ENCODE measurements at places on chromosomes 2 and 18.

GRCh38 chr2:234980451-234981187 is 28.8 kb downstream of the SH3BP4 start:
- no peak for DNase-seq

GRCh38 chr18:58391932-58392323 is 237.0 kb downstream of the ALPK2 start:
- DNase-seq = no peak

DNA sequence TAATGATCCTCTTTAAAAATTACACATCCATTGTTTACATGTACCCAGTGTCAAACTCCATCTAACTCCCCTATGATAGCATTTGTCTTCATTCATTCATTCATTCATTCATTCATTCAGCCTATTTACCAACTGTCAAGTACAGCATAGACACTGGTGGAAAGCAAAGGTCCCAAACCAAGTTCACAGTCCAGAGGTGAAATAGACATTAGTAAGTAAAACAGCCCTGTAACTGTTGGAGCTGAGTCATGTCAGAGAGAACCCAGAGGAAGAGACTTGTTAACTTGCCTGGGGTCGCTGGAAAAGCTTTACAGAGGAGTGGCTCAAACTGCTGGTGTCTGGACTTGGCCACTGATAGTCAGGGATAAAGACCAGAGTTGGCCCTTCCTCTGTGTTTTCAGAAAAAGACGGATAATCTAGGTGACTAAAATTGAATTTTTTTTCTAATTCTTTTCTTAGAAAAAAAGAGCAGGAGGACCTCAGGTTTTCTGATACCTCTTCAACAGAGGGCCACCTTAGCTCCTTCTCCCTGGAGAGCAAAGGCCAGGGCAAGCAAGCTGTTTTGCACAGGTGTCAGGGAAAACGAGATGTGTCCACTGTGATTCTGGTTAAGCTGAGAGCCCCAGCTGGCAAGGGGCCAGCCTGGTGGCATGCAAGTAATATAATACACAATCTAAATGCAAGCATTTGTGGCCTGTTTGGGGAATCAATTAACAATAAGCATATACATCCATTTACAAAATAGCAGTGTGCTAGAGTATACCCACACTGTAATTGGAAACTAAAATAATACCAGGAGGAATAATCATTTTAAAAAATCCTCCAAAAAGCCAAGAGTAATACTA is 96.7 kb upstream of the SLC14A2 start:
- no peak for DNase-seq

DNA sequence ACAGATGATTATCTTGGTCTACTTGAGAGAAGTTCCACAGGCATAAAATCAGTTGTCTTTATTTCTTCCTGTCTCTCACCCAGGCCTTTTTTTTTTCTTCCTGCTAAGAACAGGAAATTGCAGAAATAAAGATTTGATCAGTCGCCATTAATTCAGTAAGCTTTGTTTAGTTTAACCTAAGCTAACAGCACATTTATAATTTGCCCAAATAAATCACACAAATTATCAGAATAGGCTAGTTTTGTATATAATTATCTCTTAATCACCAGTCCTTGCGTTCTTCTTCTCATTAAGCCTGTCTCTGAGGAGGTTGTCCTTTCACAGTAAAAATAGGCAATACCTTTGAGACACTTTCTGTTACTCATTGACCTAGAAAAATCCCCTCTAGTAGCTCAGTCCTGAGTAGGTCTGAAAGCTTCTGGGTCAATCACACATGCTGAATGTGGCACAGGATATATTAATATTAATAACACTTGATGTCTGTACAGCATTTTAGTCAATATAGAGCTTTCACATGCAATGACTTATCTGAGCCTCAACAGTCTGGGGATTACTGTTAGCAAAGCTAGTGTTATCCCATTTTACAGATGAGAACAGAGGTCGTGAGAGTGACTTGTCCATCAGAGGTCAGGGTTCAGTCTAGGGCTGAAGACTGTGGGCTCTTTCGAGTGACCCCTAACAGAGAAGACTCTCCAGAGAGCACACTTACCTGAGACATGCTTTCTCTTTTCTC is 11.2 kb upstream of the STK17B start:
- DNase-seq = no peak

GRCh38 chr18:13280070-13280795 is 61.7 kb downstream of the LDLRAD4 start:
- DNase-seq = peak; percentile 95

- DNase-seq = no peak
Observed at GRCh38 chr2:139175510-139175909, 395.3 kb upstream of the NXPH2 start.

- DNase-seq = no peak
Observed at GRCh38 chr2:172722481-172722880, 13.2 kb upstream of the RAPGEF4 start.

DNA sequence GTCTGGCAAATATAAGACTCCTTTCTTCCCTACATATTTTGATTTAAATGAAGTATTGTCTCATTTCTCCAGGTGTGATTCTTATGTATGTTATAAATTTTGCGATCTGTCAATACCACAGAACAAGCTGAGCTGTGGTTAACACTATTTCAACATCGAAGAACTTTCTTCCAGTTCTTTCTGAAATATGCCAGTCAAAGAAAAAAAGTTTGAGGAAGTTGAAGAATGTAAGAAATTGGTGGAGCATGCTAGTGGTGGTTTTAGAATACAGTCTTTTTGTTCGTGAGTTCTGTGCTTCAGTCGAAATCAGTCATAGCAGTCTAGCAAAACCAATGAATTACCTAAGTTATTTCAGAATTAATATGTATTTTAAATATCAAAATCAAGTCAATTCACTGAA is 8.6 kb upstream of the COBLL1 start:
- no peak for DNase-seq

DNA sequence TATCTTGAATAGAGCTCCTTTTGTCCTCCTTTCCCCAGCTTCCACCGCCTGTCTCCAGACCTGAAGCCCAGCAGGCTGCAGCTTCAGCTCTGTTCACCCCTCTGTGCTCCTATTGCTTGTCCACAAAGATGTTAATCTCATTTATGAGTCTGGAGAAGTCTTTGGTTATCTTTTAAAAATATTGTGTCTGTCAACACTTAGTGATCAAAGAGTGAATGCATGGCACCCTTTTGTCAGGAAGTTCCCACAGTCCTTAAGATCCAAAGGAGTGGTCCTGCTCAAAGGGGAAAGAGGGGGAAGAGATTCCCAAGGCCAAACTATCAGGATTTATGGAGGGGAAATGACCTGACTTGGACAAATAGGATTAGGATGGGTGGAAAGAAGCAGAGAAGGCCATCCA is 118.9 kb downstream of the ACAA2 start:
- DNase-seq = no peak

DNA sequence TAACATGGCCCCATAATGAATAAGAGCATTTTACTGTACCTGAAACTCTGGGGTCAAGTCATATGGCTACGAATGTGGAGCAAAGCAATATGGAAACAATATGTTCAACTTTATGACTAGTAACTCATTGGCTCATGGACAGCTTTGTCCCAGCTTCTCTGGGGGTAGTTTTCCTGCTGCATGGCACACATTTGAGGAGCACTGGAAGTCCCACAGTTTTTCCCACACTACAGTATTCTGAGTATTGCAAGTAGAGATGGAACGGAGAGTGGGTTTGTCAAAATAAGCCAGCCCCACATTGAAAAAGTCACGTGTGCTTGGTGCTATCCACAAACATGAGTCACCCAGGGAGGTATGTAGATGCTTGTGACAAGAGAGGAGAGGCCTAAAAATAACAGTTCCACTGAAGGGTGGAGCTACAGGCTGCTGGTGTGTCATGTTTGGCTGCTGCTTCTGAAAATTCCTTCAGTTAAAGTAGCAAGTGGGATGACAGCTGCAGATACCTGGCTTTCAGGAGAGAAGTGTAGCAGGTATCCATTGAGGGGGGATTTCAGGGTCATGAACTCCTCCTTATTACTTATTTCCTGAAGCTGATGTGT is 48.2 kb upstream of the CTAGE1 start:
- peak; percentile 94 for DNase-seq

GRCh38 chr2:200798514-200798913 is 13.2 kb upstream of the BZW1 start:
- no peak for DNase-seq

GRCh38 chr2:74372674-74373073 is 7.4 kb downstream of the DCTN1 start:
- DNase-seq = no peak

DNA sequence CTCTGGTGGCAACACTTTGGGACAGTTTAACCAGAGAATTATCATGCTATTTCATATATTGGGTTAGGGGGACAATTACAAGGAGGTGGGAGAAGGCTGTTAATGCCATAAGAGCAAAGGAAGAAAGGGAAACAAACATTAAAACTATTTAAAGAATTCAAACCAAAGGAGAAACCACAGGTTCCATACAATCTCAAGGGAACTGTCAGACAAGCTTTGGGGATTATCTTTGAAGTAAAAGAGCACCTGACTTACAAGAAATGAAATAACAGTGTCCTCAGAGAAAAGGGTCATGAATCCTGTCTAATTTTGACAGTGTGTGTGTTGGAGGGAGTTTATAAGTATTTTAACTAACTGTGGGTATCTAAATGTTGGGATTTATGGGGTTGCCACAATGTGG is 44.4 kb downstream of the CERS6 start:
- no peak for DNase-seq

- no peak for DNase-seq
Observed at GRCh38 chr2:28979041-28979440, 2.1 kb upstream of the TOGARAM2 start.

GRCh38 chr2:135960656-135961551 is 24.5 kb downstream of the DARS1 start:
- DNase-seq = no peak

DNA sequence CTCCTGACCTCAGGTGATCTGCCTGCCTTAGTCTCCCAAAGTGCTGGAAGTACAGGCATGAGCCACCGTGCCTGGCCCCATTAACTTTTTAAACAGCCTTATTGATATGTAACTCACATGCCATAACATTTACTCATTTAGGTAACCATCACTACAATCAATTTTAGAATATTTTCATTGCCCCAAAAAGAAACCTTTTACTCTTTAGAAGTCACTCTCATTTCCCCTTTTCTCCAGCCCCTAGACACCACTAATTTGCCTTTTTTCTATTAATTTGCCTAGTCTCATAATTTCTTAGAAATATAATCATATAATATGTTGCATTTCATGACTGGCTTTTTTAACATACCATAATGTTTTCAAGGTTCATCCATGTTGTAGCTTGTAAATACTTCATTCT is 57.2 kb upstream of the TACR1 start:
- no peak for DNase-seq

DNA sequence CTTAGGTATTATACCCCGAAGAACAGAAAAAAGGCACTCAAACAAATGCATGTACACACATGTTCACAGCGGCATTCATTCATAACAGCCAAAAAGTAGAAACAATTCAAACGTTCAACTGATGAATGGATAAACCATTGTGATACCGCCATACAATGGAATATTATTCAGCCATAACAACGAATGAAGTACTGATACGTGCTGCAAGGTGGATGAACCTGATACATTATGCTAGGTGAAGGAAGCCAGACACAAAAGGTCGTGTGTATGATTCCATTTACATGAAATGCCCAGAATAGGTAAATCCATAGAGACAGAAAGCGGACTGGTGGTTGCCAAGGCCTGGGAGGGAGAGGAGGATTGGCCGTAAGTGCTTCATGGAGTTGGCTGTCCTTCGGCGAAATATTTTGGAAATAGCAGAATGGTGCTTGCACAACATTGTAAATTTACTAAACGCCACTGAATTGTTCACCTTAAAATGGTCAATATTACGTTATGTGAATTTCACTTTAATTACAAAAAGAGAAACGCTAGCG is 750 bp upstream of the RMP24 start:
- DNase-seq = no peak

DNA sequence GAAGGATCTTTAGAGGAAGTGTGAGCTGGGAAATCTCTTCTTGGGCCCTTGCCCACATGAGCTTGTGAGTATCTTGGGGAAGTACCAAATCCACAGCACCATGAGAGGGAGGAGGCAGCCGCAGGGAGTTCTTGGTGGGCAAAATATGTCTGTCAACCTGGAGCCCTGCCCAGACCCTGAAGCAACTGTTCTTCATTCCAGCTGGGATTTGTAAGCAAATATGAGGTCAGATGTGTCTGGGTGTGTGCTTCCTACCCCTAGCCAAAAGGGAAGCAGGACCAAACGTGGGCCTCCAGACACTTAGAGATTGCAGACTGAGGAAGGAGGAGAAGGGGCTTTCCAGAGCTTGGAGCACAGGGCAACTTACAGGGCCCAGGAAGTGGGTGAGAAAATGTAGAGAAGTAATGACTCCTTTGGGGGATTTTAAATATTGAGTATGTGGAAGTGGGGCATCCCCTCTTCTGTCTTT is 41.9 kb downstream of the TMEM247 start:
- DNase-seq = no peak

DNA sequence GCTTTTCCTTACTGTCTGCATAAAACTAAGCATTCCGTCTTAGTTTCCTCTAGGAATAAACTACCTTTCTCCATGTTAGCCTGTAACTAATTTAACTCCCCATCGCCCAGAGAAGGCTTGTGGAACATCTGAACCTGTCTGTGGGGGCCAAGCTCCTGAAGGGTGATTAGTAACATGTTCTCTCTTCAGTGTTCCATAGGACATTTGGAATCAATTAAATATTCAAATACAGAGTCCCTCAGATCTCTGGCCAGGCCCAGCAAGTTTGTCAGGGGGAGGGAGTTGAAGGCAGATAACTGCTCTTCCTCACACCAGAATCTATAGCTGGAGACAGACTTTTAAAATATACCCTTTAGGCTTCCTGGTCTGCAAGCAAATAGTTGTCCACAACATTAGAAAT is 8.8 kb downstream of the RDH14 start:
- DNase-seq = no peak

DNA sequence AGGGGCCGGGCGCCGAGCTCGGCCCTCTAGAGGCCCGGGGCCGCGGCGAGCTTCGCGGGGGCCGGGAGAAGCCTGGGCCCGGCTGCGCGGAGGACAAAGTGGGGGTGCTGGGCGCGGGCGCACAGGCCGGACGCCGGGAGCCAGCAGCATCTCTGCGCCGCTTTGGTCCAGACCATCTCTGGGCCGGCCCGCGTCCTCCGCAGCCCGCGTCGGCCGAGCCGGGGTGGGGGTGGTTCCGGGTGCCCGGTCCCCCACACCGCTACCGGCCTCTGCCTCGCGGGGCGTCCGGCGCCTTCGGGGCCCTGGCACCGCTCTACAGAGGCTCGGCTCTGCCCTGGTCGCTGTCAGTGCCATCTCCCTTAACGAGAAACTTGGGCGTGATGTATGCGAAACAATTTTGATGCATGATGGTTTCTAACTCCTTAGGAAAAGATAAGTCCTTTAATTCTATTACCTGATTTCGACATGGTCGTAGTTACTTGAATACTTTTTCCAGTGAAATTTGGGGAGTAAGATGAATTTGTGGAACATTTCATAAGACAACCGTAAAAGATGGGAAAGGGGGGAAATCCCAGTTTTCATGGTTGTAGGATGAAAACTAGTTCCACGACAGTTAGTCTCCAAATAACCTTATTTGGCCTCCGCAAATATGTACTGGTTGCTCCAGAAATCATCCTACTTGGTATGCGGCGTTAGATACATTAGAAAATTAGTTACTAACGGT is 562 bp downstream of the TWSG1 start:
- peak; percentile 74 for DNase-seq

GRCh38 chr2:24317491-24317920 is 42.8 kb downstream of the ITSN2 start:
- DNase-seq = peak; percentile 16

- no peak for DNase-seq
Observed at GRCh38 chr2:172173174-172173706, 70.5 kb upstream of the DLX2 start.

- no peak for DNase-seq
Observed at GRCh38 chr18:79609841-79610281, 69.7 kb upstream of the CTDP1 start.

Data from urothelium cell line (cell line).